SK-MEL-5 (cell line): ENCODE measurements at places on chromosomes 16 and 17. TPM values are rescaled to one million over a fixed set of nuclear protein-coding genes. Genes with fewer than 3 reads are reported as not detected.

Gene CCL8
- not detected in 2 replicates for total RNA-seq

Gene UBE2G1
- total RNA-seq, result 54.0 and 57.0 TPM in 2 replicates

Gene FOXL1
- total RNA-seq, result not detected in 2 replicates

Gene GP1BA
- total RNA-seq, result not detected in 2 replicates

Gene TBX2
- 25.2 and 27.7 TPM in 2 replicates for total RNA-seq

Gene GRAP
- 0.48 TPM in 1 of 2 replicates, not detected in the other for total RNA-seq

Gene KRTAP2-3
- not detected in 2 replicates for total RNA-seq

Gene KRT33A
- not detected in 2 replicates for total RNA-seq

Gene PIRT
- not detected in 2 replicates for total RNA-seq

Gene VAT1L
- not detected in 2 replicates for total RNA-seq
